ENCODE measurements at places on chromosomes 5 and 9.

DNA sequence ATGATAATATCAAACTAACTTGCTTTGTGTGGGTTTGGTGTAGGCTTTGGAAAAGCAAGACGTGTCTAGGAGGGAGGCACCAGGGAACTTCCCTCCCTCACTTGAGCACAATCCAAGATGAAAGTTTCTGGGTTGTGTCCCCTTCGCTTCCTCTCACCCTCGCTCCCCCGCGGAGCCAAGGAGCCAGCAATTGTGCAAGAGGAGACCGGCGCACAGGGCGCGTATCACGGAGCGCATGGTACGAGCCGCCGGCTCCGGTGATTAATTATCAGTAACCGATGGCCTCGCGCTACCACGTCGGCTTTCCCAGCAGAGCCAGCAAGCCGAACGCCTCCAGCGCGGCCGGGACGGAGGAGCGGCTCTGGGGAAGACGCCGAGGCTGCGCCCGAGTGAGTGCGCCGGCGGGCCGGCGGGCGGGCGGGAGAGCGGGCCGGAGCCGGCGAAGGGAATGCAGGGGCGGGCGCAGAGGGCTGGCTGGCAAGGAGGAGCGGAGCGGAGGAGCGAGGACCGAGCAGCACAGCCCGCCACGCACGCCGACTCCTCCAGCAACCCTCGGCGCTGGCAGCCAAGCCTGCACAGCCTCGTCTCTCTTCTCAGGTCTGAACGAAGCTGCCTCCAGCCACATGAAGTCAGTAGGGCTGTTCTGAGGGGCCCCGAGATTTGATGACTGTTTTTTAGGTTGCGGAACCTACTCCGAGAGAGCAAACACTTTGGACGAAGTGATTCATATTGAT lies 143.6 kb downstream of the BNC2 start:
- DNase-seq = no peak

GRCh38 chr5:124421584-124421983 lies 324.9 kb downstream of the ZNF608 start:
- DNase-seq = no peak

DNA sequence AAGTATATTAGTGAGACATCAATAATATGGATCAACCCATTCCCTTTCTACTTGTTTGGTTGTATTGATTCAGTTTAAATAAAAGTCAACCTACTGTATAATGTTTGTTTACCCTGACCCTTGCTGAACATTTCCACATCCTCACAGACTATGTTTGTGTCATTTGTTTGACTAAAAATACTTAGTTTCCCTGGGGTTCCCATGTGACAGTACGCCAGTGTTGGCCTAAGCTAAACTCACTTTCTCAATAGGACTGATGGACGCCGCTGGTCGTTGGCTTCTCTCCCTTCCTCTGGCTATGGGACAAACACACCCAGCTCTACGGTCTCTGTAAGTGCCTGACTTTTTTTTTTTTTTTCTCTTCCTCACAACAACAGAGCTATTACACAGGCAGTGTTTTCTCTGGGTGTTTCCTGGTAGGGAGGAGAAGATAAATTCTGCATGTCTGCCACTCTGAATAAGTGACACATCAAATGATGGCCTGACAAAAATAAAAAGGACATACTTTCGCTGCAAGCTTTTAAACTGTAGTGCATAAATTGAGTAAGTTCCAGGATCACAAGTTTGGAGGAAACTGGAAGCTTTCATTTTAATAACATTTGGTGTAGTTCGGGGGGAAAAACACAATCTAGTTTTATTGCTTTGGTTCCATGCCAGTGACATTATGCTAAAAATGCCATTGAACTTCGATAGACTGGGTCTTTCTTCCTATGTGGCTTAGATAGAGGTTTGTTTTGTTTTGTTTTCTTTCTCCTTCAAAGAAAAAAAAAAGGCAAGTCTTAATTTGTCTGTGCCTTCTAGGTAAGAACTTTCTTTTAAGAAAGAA lies 101.0 kb downstream of the CD180 start:
- DNase-seq = no peak

DNA sequence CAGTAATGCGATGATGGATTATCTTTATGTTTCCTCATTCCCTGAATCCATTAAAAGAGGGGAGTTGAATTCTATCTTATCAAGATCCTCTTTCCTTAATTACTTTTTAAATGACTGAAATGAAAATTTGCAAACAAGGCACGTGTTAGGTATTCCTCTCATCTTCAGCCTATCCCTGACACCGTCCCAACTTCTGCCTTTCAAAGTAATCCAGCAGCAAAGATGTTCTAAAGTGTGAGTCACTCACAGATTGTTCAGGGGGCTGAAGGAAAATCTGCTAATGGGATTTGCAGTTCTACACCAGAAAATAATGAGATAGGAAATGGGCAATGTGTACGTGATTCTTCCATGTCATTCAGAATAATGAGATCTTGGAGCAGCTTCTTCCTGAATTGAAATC lies 403.0 kb downstream of the ARHGEF28 start:
- no peak for DNase-seq

DNA sequence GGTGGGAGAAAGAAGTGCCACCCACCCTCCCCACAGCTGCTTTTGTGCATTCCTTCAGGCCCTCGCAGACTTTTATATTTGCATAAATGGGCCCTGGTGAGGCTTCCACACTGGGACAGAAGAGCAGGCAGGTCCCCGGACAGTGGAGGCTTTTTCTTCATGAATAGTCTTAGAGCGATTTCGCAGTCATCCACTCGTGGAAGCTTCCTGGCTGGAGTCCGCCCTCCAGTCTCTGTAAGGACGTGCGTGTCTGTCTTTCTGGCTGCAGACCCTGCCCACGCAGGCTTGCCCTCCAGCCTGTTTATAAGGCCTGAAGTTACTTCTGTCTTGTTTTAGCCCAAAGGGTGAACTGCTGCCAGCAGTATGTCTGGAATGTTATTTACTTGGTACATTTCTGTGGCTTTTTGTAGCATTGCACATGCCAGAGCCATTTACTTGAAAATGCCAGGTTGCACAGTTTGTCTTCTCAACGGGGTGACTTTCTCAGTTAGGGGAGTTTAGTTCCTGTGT lies 195.7 kb downstream of the AOPEP start:
- DNase-seq = no peak

- no peak for DNase-seq
Observed at GRCh38 chr9:108108852-108109448, 619.4 kb upstream of the KLF4 start.
